Stimulated activated CD4-positive, alpha-beta T cell treated with anti-CD3 and anti-CD28 coated beads, Interleukin-2, amount 100 ng/mL, for 24 hours (primary cell): ENCODE measurements at places on chromosomes 12 and 14.

DNA sequence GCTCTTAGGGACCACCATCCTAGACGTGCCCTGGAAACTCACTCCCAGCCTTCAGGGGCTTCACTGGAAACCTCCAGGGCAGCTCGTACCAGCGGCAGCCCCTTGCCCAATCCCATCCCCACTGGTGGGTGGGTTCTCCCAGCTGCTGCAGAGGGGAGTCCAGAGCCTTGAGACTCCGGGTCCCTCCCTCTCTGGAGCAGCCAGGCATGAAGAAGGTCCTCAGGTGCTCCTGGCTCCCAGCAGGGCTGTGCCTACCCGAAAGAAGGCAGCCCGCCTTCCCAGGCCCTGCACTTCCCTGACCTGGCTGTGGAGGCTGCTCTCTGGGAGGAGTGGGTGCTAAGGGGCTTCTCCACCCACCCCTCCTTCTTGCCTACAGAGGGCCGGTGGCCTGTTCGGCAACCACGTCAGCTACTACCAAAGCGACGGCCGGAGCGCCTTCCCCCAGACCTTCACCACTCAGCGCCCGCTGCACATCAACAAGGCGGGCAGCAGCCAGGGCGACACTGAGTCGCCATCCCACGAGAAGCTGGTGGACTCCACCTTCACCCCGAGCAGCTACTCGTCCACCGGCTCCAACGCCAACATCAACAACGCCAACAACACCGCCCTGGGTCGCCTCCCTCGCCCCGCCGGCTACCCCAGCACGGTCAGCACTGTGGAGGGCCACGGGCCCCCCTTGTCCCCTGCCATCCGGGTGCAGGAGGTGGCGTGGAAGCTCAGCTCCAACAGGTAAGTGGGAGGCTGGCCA, 115.5 kb upstream of the FKBP4 start:
- DNase-seq: no peak

GRCh38 chr12:67524861-67525616, 123.5 kb upstream of the DYRK2 start:
- DNase-seq: no peak

GRCh38 chr12:57782243-57782607, 362 bp upstream of the TSFM start:
- DNase-seq: no peak

- DNase-seq: peak; percentile 70
Measured at GRCh38 chr14:49853572-49854375, 1.2 kb upstream of the NEMF start.

DNA sequence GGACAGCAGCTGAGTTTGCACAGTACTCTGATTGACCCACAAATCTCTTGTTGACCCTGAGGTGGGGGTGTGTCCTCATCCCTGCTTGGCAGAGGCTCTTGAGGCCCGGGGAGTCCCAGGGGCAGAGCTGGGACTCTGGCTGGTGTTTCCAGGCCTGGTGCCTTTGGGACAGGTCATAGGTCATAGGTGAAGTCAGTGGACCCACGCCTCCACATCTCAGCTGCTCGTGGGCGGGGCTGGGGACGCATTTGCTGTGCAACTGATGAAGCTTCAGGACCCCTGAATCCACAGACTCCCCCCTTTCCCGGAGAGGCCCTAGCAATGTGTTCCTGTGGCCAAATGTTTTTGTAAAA, 408 bp upstream of the CACNA2D4 start:
- DNase-seq: peak; percentile 11
